ENCODE measurements at places on chromosomes 3 and 15.

DNA sequence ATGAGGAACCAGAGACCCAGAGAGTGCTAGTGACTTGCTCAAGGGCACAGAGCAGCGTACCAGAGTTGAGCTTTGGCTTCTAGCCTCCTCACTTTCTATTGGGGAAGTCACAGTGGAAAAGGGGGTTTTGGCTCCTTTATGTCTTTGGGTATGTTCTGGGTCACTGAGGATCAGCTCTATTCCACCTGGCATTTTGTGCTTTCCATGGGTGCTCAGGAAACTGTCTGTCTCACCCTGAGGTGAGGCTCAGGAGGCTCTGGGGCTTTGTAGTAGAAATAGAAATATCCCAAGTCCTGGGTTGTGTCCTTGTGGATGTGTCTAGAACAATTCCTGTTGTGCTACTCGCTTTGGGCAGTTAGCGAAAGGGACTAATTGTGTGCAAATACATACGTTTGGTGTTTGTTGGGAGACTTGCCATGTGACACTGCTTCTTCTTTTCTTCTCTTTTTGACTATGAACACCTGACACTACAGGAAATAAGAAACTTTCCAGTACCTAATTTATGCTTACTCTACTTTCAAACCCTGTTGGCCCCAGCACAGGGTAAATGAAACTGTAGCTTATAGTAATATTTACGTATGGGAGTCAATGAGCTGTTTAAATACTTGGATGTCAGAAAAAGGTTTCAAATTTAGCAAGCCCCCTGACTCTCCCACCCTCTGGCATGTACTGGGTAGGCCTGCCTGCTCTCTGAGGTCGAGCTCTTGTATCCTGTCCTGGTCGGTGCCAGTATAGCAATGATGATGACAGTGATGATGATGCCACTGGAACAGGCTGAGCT, 35.6 kb downstream of the SMAD3 start:
- DNase-seq, result no peak

GRCh38 chr3:149908424-149908957, 62.2 kb downstream of the PFN2 start:
- DNase-seq, result no peak

DNA sequence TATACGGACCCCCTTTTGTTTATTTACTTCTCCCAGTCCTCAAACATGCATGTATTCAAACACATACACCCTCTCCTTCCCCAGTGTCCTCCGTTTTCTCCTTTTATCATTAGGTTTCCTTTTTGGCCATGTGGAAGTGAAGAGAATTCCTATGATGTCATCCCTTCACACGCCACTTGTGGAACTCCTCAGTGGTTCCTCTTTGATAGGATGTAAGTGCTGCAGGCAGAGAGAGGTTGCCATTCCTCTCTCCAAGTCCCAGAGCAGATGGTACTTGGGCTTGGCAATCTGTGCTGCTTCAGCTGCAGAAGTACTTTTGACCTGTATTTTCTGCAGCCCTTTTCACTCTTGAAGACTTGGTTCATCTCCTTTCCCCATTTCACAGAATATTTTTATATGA, 32.9 kb upstream of the CRTC3 start:
- no peak for DNase-seq

DNA sequence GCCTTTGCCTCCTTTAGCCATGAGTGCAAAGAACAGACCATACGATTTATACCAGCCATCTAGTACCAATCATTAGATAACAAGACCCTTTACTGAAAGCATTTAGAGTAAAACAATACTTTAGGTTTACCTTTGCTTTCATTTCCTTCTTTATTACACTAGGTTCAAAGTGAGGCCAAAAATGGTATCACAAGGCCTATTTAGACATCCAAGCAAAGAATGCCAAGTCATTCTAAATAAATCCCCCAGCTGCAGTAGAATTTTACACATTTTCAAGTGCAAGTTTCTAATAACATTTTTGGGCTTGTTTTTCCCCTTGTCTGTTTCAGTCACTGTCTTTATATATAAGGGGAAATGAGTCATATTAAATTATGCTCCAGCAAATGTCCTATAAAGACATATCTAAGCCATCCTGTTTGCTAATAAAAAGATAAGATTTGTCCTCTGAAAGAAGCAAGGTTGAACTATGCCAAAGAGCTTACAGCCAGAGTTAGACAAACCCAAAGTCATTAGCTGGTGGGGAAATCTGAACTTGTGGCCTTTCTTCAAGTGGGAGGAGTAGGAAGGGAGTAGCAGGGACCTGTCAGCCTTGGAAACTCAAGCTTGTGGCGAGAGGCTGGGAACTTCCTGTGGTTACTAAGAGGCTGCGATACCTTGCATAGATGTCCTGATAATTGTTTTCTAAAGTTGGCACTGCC, 232.7 kb downstream of the MECOM start:
- peak; percentile 9 for DNase-seq

DNA sequence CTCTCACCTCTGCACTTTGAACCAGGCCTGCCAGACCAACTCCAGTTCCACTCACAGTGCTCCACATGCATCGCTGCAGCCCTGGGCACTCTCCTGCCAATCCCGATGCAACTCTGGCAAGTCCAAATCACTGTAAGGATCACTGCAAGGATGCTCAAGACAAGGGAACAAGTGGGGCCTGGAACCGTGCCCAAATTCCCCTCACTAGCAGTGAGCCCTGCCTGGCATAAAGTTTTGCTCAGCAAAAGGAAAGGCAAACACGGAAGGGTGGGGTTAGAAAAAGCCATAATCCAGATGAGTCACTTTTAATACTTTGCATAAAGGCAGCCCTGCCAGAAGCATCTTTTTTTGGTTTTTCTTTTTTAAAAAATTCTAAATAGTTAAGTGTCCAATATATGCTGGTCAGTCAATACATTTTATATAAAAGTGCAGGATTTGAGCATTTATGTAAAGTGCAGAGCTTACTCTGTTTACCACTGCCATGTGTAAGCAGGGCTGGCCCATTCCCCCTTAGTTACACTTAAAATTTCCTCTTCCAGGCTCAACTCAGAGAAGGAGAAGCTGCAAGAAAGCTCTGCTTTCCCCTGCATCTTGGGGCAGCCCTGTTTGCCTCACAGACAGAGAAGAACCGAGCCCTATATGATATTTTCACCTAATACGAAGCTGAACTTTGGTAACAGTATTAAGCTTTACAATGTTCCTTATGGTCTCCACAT, 102.2 kb downstream of the CD47 start:
- peak; percentile 18 for DNase-seq

DNA sequence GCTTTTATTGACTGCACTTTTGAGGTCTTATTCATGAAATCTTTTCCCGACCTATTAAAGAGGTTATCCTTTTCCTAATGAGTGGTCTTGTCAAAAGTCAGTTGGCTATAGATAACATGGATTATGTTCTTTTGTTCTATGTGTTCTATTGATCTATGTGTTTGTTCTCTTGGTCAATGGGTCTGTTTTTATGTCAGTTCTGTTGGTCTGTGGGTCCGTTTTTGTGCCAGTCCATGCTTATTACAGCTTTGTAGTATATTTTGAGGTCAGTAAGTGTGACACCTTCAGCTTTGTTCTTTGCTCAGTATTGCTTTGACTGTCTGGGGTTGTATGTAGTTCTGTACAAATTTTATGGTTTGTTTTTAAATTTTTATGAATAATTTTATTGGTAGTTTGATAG, 7.8 kb downstream of the TFG start:
- DNase-seq, result no peak

- DNase-seq, result no peak
Observed at GRCh38 chr15:31346367-31347066, 19.9 kb downstream of the KLF13 start.

DNA sequence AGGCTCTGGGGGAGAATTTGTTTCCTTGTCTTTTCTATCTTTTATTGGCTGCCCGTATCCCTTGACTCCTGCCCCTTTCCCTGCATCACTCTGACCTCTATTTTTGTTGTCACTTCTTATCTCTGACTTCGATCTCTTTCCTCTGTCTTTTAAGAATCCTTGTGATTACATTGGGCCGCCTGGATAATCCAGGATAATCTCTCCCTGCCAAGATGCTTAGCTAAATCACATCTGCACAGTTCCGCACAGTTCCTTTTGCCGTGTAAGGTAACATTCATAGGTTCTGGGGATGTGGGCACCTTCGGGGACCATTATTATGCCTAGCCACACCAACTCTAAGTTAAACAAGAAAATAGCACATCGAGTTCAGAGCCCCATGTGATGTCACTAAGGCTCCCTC, 103.0 kb upstream of the DPPA4 start:
- no peak for DNase-seq

DNA sequence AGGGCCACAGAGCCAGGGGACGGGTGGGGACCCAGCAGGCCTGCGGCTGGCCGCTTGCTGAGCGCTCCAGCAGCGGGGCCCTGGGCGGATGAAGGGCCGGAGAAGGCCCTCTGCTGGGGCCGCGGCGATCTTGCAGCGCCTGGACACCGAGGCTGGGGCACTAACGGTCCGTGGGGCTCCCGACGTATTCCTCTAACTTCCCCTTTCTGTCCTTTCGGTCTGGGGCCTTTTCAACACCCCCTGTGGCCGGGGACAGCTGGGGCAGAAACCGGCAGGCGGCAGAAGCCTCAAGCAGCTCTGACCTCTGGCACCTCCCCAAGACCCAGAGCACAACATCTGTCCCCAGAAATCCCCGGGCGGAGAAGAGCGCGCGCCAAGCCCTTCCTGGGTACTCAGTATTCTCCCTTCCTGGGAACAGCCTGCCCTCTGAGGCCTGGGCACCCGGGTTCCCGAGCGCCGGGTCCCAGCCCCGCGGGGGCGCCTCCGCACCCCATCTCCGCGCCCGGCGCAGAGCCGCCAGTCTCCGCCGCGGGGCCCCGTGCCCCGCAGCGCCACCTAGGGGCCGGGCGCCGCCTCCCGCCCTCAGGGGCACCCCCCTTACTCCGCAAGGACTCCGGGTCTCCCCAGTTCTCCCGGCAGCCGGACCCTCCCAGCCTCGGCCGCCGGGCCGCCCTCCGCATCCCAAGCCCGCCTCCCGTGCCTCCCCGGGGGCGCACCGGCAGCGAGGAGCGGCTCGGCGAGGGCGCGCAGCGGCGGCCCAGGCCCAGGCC, 582 bp upstream of the SLCO3A1 start:
- peak; percentile 49 for DNase-seq

GRCh38 chr15:90334304-90334731, 17.8 kb upstream of the ZNF774 start:
- no peak for DNase-seq

GRCh38 chr15:90160781-90161727, 40.1 kb upstream of the SEMA4B start:
- no peak for DNase-seq

- no peak for DNase-seq
Observed at GRCh38 chr3:157180262-157180661, 20.3 kb upstream of the CCNL1 start.

DNA sequence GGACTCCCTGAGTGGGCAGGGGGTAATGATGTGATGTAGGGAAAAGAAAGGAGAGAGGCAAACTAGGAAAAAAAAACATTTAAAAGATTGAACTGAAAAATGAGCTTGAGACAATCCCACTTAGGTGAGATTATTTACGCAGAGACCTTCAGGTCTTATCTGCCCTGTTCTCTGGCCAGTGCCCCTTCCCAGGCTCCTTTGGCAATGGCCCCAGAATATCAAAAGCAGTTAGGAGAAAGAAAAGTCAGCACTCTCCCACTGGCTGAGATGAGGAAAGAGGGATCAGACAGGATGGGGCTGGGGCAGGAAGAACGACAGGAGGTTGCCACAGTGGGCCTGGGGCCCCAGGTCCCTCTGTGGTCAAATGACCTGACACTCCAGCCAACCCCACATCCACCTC, 105.4 kb downstream of the MEGF11 start:
- DNase-seq, result no peak

DNA sequence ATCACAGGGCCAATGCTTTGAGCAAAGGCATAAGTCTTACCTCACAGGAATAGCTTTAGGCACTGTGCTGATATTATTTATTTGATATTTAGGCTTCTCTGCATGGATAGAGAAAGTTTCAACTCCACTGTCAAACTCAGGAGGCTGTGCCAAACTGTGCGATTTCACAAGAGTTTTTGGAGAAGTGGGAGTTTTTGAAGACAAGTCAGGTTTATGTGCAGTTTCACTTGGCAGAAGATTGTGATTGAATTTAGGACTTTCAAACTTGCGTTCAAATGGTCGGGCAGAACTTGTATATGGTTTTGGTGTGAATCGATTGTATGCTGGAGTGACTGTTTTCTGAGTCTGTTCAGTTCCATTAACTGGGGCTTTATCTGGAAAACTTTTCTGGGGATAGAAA, 113.7 kb downstream of the TJP1 start:
- DNase-seq, result no peak

DNA sequence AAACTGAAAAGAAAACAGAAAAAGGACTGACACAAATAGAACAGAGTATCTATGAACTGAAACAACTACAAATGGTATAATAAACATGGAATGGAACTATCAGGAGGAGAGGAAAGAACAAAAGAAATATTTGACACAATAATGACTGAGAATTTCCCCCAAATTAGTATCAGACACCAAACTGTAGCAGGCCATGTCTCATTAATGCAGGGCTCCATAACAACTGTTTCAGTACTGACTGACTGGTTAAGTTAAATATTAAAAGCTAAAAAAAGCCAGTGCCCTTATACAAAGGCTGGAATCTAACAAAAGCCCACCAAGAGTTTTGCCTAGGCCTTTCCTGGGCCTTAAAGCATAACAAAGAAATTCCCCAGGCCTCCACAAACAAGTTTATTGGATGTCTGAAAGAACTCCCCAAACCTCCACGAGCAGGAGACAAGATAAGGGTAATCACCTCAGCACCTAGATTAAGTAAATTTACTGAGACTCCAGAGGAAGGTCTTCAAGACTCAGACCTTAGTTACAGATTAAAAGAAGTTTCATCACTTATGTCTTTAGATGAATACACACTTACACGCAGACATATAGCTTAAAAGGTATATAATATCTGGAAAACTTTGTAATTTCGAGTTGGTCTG, 45.7 kb downstream of the KPNA1 start:
- no peak for DNase-seq

DNA sequence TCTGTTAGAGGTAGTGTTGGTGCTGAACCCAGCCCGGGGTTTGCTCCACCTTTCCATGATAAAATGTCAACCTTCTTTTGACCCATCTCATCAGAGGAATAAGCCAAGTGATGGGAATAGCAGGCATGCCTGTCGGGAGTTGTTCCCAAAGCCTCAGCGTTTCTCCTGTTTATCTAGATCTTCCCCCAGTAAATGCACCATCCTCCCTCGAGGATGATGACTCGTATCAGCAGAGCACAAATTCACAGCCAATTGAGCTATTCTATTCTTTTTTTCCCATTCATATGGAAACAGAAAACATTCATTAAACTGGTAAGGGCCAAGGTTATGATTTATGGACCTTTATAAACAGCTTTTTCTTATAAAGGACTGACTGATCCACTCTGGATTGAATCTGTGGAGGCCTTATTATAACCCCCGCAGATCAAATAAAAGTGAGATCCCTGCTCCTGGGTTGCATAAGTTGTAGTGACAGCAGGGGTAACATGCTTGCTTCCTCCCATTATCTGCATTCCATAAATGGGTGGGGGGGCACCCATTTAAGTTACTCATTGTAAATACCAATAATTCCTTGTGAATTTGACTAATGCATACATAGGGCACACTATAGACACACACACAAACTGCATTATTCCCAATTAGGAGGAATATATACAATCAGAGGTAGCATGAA, 207.3 kb downstream of the PLCL2 start:
- no peak for DNase-seq

Measured in kidney glomerular epithelial cell (primary cell).